ENCODE measurements at places on chromosomes 5 and 9.

GRCh38 chr5:67502951-67503350 lies 306.4 kb upstream of the CD180 start:
- no peak for DNase-seq

DNA sequence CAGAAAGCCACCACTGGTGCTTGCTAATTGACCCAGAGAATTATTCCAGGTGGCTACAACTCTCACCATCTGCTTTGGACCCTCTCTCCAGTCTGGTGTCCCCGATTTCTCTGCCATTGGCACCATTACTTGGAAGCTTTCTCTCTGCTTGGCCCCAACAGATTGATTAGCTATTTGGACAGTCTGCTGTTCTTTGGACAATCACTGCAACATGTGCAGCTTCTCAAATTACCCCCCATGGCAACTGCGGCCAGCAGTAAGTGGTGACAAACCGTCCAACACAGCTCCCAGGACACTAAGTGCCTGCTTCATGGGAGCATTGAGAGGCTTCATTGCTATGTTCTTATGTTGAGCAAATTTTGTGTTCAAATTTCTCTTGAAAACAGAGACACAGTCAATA lies 309.8 kb downstream of the TAF11L14 start:
- no peak for DNase-seq

DNA sequence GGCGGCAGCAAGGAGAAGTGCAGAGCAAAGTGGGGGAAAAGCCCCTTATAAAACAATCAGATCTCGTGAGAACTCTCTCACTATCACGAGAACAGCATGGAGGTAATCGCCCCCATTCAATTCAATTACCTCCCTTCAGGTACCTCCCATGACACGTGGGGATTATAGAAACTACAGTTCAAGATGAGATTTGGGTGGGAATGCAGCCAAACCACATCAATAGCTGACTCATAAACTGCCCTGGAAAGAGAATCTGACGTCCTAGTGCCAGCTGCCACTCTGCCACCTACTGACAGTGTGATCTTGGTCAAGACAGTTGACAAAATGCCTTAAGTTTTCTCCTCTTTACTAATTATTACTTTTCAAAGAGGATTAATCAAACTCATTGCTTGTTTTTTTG lies 128.3 kb downstream of the GPBP1 start:
- no peak for DNase-seq

- no peak for DNase-seq
Measured at GRCh38 chr9:135939351-135940265, 21.6 kb downstream of the UBAC1 start.

DNA sequence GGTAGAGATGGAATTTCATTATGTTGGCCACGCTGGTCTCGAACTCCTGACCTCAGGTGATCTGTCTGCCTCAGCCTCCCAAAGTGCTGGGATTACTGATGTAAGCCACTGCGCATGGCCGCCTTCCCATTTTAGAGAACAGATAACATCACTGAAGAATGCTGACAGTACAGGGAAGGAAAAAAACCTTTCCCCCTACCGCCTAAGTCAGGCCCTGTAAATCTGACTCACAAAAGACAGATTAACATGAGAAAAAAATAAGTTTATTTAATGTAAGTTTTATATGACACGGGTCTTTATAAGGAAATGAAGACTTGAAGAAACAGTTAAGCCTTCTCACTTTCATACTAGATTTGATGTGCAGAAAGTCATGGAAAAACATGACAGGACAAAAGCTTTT lies 227.2 kb upstream of the ZNF608 start:
- no peak for DNase-seq

DNA sequence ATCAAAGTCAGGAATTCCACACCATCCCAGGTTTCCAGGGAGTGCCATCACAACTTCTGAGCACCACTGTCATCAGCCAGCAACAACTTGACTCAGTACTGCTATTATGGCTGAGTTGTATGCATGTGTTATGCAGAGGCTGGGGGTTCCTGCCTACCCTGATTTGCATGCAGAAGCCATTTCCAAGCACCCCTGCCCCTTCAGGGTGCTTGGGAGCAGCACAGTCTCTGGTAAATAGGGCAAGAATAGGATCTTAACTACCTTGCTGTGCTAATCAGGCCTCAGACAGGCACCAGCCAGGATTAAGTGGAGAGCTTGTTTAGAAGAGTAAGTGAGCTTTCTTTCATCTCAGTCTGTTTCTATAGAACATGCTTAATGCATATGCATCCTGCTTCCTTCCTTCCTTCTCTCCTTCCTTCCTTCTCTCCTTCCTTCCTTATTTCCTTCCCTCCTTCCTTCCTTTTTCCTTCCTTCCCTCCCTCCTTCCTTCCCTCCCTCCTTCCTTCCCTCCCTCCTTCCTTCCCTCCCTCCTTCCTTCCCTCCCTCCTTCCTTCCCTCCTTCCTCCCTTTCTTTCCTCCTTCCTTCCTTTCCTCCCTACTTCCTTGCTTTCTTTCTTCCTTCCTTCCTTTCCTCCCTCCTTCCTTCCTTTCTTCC lies 175.7 kb downstream of the FRMD3 start:
- DNase-seq, result no peak

DNA sequence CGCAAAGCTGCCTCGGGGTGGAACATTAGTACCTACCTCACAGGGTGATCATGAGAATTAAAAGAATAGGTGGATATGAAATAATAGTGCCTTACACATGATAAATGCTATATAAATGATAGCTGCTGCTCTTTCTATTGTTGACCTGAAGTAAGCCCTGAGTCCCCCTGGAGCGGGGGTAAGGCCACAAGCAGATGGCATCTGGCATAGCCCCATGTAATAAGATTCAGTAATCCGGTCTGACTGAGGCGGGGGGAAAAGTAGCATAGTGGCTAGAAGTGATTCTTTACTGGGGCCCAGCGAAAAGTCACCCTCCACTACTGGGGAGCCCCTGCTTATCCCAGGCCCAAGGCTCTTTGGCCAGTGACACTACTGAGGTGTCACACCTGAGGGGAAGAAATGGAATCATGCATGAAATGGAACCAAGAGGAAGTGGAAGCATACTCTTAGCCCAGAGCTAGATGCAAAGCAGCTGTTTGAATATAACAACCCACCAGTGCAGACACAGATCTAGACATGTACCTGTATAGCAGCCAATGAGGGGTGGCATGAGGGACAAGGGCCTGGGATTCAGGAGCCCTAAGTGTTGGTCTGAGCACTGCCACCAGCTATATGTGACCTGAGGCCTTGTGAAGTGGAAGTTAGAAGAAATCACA lies 16.1 kb upstream of the FGFR4 start:
- DNase-seq, result peak; percentile 79

GRCh38 chr9:116081435-116082115 lies 72.0 kb upstream of the PAPPA start:
- DNase-seq, result no peak

DNA sequence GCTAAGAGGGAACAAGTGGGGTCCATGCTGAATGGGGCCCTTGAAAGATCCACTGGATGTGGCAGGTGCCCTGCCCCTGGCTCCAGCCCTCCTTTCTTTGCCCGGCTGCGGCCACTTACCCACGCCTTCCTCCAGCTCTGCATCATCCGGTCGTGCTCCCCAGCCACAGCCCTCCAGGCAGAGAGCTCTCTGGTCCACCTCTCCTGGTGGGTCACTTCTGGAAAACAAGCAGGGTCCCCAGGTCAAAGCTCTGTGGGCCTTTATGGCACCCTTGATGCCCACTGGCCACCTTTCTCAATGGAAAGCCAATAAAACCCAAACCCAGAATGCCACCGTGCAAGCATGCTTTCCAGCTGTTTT lies 45.0 kb downstream of the SECISBP2 start:
- no peak for DNase-seq

GRCh38 chr9:131800843-131801242 lies 61.0 kb upstream of the RAPGEF1 start:
- no peak for DNase-seq

GRCh38 chr5:73968729-73969128 lies 342.7 kb downstream of the ARHGEF28 start:
- DNase-seq, result no peak

GRCh38 chr9:14314929-14315874 lies 1.3 kb upstream of the NFIB start:
- DNase-seq, result peak; percentile 40

- DNase-seq, result no peak
Measured at GRCh38 chr5:9391080-9391479, 154.8 kb downstream of the SEMA5A start.

DNA sequence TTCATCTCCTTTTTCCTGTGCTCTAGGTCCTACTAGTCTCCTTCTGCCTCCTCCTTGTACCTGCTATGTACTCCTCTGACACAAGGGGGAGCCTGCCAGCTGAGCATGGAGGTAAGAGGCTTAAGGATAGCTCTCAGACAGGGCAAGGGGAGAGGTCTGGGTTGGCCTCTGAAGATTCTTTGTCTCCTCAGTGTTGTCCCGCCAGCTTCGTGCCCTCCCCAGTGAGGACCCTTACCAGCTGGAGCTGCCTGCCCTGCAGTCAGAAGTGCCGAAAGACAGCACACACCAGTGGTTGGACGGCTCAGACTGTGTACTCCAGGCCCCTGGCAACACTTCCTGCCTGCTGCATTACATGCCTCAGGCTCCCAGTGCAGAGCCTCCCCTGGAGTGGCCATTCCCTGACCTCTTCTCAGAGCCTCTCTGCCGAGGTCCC lies 3.8 kb downstream of the CREB3 start:
- DNase-seq, result peak; percentile 76

GRCh38 chr9:70672161-70672649 lies 257.7 kb upstream of the KLF9 start:
- no peak for DNase-seq

- DNase-seq, result no peak
Measured at GRCh38 chr9:1173211-1173610, 123.1 kb downstream of the DMRT2 start.

- no peak for DNase-seq
Measured at GRCh38 chr5:124921694-124922093, 175.3 kb upstream of the ZNF608 start.

GRCh38 chr9:36938617-36939016 lies 95.5 kb downstream of the PAX5 start:
- DNase-seq, result no peak

GRCh38 chr5:170920196-170920595 lies 58.4 kb downstream of the RANBP17 start:
- no peak for DNase-seq

- no peak for DNase-seq
Measured at GRCh38 chr9:104177003-104177611, 83.0 kb downstream of the SMC2 start.

DNA sequence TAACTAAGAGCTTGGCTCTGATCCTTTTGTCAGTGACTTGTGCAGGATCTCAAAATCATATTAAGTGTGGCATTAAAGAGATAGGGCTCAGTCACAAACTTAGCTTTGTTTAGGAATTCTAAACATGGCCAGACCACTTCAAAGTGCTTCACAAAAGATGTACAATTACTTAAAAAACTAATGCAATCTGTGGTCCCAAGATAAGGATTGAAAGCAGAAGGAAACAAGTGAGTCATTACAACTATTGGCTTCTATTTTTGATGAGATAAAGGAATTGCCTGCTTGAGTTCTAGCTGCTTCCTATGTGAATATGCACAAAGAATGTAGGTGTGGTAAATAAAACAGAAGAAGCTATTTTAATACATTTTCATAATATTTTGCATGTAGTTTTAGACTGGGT lies 44.9 kb upstream of the SLC12A2 start:
- DNase-seq, result no peak

- no peak for DNase-seq
Measured at GRCh38 chr5:10700516-10700915, 60.5 kb downstream of the DAP start.

DNA sequence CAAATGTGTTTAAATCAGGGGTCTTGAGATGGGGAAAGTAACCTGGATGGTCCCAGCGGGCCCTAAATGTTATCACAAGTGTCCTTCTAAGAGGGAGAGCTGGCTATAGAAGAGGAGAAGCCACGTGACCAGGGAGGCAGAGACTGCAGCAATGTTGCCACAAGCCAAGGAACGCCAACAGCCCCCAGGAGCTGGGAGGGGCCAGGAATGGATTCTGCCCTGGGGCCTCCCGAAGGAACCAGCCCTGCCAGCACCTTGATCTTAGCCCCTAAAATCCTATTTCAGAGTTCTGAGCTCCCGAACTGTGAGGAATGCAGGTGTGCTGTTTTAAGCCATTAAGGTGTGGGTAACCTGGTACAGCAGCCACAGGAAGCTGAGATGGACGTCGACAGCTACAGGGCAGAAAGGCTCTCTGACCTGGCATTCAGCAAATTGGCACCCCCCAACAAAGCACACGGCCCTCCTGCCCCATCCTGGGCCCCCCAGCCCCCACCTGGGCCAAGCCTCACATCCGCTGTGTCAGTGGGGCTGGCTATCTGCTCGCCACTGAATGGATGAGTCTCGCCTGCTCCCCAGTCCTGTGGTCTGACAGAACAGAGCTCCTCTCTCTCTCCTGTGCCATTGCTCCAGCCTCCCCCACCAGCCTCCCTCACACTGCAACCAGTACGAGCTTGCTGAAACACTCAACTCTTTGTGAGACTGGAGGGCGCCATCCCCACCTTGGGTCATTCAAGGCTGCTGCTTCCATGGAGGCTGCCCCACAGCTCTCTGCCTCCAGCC lies 78.8 kb downstream of the ADAMTS2 start:
- DNase-seq, result no peak

DNA sequence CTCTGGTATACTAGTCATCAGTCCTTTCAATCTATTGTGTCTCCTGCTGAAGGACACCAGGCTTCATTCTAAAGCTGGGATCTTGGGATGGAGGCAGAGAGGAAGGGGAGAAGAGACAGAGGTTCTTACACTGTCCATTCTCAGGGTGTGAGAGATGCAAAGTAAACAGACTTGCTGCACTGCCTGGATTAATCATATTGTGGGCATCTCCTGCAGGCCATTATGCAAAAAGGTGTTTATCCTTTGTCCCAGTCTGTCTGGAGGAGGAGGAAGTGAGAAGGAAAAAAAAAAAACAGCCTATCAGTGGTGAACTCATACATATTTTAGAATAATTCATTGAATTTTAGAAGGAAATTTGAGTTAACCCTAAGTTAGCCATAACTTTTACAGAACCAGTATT lies 92.9 kb upstream of the TNPO1 start:
- no peak for DNase-seq

DNA sequence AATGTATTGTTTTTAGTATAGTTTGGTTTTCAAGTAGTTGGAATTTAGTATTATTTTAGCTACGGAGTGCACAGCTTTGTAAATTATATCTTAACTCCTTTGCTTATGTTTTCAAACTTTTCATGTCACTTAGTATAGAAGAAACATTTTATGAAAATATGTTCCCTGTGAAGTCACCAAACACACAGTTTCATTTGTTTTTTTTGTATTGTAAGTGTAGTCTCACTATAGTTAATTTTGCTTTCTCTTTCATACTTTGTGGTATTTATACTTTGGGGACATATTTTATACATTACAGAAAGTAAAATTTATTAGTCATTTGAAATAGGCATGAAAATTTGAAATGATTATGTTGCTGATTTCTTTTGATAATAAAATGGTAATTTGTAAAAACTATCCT lies 5.0 kb downstream of the CHSY3 start:
- DNase-seq, result no peak

- DNase-seq, result no peak
Measured at GRCh38 chr5:27316271-27316650, 277.9 kb upstream of the CDH9 start.

DNA sequence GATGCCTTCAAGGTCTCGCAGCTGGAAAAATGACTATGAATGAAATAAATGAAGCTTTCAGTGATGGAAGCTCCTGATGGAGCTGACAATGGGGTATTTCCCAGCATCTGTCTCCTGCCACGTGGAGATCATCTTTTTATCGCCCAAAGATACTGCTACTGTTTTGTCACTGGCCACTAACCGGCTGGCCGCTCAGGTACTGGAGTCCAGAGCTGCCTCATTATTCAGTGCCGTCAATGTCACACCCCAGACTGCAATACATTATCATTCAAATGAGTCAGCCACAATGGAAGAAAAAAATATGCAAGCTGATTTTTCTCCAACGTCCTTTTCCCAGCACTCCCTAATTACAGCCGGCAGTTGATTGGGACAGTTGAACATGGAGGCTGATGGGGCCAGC lies 280.4 kb downstream of the ZSWIM6 start:
- DNase-seq, result no peak
